Activated effector memory CD4-positive, alpha-beta T cell treated with Interleukin-2 at 50 U/mL for 16 hours (primary cell): ENCODE measurements at places on chromosomes 4 and X.

DNA sequence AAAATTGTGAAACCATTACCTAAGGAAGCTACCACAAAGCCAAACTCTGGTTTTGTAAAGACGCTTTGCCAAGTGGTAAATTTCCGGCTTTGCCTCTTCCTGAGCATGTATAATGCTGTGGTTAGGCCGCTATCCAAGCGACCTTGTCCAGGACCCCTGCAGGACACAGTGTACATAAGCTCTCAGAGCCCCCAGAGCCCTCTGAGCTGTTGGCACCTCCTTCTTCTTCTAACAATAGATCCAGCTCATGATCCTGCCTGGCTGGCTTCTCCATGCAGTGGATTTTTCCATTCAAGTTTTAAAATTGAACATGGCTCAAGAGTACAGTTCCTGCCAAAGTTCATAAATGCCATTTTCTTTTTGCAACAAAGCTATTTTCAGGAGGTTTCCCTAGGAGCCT is 326.7 kb downstream of the MAPK10 start:
- DNase-seq, result no peak

DNA sequence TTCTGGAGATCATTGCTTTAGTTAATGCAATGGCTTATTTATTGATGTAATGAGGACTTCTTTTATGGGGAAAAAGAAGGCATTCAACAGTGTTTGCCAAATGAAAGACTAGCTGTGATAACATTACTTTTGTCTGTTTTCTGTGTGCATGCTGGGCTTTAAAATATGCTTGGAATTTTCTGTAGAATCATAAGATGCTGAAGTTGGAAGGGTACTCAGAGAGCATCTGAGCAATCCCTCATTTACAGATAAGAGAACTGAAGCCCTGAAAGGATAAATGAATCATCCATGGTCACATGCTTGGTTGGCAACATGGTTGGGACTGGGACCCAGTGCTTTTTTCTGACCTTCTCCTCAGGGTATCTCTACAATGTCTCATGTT is 31.4 kb upstream of the PITX2 start:
- no peak for DNase-seq

DNA sequence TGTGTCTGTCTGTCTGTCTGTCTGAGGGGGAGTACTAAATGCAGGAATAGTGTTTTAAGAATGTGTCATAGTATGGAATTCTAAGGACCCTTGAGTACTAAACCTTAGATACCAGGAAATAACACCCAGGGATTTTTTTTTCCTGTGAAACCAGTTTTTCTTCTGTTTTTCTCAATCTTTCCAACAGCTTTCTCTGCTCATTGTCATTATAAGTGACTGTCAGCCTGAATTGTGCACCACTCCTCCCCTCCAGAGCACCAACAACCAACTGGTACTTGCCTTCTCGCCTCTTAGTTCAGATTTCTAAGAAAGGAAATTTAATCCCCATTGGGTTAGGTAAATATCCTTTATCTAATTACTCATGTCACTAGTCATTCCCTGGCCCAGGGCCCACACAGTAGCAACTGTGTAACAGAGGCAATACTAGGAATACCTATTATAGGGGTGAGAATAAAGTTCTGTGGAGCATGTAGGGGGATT is 320.6 kb downstream of the ADGRL3 start:
- DNase-seq, result no peak

GRCh38 chrX:133415276-133416105 is at the start of gene GPC4:
TSS of gene GPC4 (minus strand) at chrX:133415489. CDS start at chrX:133414965, 524 bp downstream.
- no peak for DNase-seq

DNA sequence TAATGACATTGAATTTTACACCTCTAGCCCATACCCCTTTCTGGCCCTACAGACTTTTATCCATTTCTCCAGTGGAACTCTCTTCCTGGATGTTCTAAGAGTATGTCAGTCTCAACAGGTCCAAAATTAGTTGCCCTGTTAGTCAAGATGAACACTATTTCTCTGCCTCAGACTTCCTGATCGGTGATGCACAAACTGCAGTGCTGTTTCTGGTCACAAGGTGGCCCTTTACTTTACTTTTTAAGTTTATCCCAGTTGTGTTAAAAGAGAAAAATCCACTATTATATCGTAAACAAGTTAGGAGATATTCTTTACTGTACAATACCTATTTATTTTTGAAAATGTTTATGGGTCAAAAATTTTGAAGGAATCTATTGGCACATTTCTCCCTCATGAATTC is 13.1 kb downstream of the TCEAL7 start:
- DNase-seq, result peak; percentile 16

DNA sequence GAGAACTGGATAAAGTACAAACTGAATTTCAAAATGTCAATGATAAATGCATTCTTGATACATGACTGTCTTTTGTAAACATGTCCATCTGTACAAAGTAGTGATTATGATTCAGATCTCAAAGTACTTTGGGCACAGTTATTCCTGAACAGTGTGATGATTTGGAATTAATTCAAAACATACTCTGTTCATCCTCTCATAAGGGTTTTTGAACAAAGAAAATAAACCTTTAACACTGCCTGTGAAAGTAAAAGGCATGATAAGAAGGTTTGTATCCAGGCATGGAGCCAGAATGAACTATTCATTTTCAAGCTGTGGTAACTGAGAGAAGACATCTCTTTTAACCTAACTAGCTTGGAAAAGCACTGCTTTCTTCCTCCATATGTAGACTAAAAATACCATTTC is 883 bp upstream of the KLHL4 start:
- DNase-seq, result no peak

DNA sequence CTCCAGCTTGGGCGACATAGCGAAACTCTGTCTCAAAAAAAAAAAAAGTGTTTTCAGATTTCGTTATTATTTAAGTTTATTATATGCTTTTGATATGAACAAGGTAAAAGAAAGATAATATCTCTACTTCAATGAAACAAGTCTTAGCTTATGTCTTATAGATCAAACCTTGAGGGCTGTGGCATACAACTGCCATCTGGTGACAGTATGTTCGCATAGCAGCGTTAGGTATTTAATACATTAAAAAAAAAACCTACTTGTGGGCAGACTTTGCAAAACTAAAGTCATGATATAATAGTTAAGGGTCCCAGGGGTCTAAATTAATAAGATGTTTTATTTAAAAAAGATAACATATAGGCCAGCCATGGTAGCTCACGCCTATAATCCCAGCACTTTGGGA is 161.2 kb upstream of the AMOT start:
- DNase-seq, result no peak

GRCh38 chr4:3302786-3303564 is 10.2 kb downstream of the RGS12 start:
- no peak for DNase-seq

DNA sequence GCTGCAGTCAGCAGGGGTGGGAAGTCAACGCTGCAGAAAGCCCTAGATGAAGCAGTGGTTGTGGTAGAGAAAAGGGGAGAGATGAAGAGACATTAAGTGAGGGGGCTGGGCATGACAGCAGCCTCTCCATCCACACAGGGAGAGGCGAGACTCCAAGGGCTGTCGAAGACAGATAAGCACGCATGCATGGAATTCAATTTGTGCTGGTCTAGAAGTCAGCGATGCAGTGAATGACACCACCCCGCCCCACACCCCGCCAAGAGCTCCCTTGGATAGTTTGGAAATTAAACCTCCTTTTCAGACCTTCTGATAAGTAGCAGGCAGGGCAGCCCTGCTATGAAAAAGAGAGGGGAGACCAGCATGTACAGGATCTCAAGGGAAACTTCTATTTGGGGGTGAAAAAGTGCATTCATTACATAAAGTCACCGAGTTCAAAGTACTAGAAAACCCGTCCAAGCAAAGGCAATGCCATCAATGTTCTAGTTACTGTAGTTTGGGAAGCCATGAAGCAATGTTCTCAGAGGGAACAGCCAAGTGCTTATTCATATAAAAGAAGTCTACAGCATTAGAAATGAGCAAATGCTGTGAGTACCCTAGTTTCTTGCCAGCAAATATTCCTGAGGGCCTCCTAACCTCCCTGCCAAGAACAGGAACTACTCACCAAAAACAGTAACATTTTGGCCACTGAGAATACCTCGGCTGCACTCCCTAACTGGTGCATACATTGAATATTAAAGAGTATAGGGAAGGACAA is 152.3 kb upstream of the ANXA10 start:
- no peak for DNase-seq

GRCh38 chrX:542179-542578 is 88.4 kb upstream of the SHOX start:
- no peak for DNase-seq

DNA sequence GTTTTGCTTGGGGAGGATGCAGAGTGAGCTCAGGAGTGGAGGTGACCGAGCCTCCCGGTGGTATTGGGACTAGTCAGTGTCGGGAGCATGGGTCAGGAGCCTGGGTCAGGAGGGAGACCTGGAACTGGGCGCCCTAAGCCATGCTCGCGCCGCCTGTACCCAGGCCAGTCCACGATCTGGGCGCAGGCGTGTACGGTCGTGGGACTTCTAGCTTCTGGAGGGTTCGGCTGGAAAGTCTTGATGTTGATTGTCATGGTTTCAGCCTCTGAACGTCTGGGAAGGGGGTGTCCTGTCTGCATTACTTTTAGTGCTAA is 244 bp downstream of the EIF2S3 start:
- DNase-seq, result no peak

DNA sequence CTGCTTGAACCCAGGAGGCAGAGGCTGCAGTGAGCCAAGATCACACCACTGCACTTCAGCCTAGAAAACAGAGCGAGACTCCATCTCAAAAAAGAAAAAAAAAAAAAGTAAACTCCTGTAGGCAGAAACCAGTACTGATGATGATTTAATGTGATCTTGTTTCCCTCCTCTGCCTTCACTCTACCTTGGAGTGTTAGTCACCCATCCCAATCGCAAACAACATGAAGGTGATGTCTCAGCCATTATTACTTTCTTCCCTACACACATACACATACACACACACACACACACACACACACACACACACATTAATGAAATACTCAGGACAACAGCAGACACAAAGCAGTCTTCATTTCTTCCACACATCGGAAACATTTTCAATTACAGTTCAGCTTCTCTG is 15.6 kb downstream of the XKRX start:
- no peak for DNase-seq

GRCh38 chr4:5142726-5143125 is 91.4 kb downstream of the STK32B start:
- no peak for DNase-seq

DNA sequence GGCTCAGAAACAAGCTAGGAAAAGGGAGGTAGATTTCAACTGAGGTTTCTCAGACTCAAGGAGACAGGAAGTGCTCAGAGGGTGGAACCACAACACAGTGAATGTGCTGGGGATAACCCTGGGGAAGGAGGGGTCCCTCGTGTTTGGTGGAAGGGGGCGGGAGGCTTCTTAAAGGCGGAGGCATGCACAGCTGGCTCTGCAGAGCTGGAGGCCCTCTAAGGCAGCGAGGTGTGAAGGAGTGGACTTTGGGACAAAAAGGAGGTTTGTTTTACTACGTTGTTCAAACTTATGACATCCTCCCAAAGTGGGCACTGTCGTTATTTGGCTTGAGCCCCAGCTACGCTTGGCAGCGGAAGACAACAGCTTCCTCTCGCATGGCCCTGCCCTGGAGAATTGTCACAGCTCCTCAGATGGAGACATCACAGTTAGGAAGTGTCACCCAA is 21.7 kb upstream of the MTM1 start:
- DNase-seq, result peak; percentile 5

GRCh38 chr4:56618734-56619133 is 62.4 kb downstream of the HOPX start:
- no peak for DNase-seq

DNA sequence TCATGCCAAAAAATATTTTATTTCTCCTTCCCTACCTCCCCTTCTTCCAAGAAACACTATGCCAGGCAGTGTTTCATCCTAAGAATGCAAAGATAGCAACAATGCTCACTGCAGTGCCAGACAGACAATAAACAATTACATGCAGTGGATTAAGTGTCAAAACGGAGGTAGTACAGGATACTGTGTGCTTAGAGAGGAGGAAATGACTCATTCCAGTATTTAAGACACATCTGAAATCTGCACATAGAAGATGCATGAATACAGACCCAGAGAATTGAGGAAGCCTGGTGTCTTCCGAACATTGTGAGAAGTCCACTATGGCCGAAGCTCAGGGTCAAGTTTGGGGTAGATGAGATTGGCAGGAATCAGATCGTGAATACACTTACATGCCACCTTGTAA is 326.4 kb downstream of the PPP3CA start:
- no peak for DNase-seq

- no peak for DNase-seq
Observed at GRCh38 chr4:70892086-70892769, 9.9 kb upstream of the MOB1B start.

DNA sequence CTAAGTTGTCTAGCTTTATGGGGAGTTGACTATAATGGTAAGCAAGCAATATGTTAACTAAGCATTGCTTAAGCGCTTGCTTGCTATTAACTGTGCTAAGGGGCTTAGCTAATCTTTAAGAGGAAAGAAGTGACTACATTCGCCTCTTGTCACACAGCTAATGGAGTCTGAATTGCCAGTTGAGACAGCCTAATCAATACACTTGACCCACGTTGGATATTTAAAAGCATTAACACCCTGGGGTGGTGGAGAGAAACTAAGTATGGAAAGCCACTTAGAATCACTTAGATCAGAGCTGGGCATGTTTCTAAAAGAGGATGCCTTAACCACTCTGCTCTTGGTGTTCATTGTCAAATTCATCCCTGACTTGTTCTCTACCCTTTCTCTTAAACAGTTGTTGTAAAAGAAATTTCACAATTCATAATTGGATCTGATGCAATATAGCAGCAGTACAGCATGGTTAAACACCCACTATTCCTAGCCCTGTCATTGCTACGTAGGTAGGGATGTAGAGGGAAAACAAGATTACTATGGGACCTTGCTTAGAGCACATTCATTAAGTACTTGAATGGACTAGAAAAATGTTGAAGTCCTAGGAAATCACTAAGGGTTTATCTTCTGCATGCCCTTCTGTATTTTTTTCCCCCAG is 3.5 kb downstream of the ZAR1 start:
- DNase-seq, result no peak

DNA sequence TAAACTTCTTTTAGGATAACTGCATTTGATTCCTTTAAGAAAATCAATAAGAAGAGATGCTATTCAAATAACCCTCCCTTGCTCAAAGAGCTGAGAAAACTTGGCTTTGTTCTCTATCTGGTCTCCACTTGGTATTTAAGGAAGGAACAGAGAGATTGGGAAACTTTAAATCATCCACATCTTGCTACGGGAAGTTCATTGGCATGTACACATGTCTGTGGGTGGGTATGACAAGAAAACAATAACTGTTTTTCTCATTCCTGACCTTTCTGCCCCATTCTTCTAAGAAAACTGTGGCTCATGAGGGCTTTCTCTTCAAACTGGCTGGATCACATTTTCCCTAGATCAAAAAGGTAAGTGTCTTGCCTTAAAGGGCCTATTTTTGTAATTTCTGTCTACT is 6.0 kb downstream of the SEL1L3 start:
- no peak for DNase-seq

GRCh38 chr4:86934771-86935565 is at the start of gene AFF1:
TSS of gene AFF1 (plus strand) at chr4:86935011. CDS start at chr4:86948534, 13,523 bp downstream.
- peak; percentile 85 for DNase-seq

- no peak for DNase-seq
Observed at GRCh38 chr4:164212134-164212533, 541.8 kb upstream of the SMIM31 start.

DNA sequence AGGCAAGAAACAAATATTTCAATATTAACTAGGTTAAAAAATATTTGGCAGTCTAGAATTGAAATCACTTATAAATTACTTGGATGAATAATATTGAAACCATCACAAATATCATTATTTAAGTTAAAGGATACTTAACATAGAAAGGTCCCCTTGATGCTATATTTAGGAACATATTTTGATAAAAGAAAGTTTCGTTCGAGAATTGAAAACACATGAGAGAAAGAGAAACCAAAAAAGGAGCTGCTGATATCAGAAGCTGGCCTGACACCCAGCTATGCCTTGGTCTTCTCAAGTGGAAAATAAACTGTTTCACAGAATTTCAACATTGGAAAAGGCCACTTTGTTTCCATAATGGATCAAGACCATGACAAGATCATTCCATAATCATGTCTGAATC is 762.4 kb downstream of the DMD start:
- no peak for DNase-seq
